Substantia nigra (tissue), 51 donors: ENCODE measurements at places on chromosomes 11 and 22.

DNA sequence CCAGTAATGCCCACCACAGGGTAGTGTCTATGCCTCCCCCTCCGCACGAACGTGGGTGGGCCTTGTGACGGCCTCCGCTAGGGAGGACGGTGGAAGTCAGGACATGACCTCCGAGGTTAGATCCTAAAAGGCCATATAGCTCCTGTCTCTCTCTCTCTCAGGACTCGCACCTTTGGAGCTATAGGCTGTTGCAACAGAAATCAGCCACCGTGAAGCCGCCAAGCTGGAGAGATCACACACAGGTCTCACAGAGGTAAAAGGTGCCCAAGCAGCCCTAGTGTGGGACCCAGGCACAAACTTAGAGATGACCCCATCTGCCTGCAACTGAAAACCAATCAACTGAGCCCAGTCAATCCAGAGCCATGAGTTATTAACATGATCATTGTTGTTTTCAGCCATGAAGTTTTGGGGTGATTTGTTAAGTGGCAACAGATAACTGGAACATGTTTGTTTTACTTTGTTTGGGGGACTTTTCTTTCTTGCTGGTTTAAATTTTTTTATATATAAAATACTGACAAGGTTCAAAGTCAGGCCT is 7.4 kb upstream of the NAP1L4 start:
- no peak for DNase-seq

DNA sequence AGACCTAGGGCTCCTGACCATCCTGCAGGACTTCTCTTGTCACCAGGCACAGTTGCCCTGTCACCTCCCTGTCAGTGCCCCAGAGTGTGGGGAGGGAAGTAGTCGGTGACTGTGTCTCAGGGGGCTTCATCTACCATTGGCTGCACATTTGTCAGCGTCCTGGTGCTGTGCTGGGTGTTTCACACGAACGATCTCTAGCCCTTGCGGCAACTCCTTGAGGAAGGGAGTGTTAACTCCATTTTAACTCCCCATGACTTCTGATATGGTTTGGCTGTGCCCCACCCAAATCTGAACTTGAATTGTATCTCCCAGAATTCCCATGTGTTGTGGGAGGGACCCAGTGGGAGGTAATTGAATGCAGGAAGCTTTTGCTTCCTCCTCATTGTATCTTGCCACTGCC is 7.1 kb downstream of the TSKU start:
- DNase-seq, result no peak

DNA sequence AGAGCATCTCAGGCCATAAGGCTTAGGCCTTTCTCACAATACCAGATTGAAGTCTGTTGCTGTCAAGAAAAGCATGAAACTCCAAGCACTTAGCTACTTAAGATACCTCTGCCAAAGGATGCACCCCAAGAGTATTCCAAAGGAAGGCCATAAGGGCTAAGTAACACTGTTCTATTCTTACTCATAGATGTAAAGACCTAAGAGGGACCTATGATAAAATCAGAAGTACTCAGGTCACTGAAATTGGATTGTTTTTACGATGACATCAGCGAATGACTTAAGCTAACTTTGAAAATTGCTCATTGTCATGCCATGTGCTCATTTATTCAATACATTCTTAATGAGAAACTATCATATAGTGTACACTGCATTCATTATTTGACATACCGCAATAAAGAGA is 172.8 kb downstream of the KCNA4 start:
- DNase-seq, result no peak

GRCh38 chr11:84882056-84882455 is 745.1 kb downstream of the DLG2 start:
- DNase-seq, result no peak

DNA sequence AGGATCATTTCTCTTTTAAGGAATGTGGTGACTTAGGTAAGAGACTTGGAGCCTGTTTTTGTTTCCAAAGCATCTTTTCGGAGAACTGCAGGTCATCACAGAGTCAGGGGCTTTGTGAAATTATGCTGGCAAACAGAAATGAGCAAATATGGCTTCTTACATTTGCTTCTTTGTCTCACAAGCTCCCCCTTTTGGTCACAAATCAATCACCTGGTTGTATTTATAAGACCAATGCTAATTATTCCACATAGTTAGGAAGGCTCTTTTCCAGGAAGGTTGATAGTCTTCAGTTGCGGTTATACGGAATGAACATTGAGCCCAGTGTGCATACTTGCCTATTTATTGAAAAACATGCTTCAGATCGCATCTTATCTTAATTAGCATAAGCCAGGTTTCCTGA is 34.6 kb upstream of the CEP126 start:
- DNase-seq, result no peak

- no peak for DNase-seq
Observed at GRCh38 chr22:24005201-24005600, at the start of gene GSTT4. TSS of gene GSTT4 (minus strand) at chr22:24005453. CDS start at chr22:24005356, 97 bp downstream.

- no peak for DNase-seq
Observed at GRCh38 chr22:35726933-35727332, 9.3 kb downstream of the APOL5 start.

DNA sequence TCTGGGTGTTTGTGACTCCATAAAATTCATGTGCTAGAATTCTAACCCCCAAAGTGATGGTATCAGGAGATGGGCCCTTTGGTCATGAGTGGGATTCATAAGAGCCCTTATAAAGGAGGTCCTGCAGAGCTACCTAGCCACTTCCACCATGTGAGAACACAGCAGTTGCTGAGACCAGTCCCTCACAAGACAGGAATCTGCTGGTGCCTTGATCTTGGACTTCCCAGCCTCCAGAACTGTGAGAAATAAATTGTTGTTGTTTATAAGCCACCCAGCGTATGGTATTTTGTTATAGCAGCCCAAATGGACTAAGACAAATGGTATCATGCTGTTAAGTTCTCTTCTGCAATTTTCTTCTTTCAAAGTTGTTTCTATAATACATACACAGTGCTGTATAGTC is 1.5 kb upstream of the PLAAT5 start:
- DNase-seq, result no peak

DNA sequence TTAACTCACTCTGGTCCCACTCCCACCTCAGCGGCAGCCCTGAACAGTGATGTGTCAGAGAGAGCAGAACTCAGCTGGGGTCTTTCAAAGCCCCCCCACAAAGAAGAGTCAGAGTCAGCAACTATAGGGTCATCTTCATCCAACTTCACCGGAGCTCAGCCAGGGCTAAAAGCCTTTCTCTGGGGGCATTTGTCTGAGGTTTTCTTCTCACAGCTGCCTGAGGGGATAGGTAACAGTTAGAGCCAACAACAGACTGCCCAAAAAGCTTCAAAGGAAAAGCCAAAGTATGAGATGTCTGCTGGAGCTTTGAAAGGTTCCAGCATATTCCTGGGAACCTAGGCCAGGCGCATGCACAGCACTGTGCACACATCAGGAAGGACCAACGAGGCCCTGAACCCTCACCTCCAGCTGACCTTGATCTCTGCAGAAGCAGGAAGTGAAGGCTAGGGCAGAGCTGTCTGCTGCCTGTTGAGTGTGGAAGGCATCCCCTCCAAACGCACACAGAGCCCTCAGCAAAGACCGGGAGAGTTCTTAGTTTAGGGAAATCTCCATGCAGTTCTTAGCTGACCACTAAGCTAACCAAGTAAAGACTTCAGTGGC is 28.1 kb upstream of the COMT start:
- DNase-seq, result no peak

DNA sequence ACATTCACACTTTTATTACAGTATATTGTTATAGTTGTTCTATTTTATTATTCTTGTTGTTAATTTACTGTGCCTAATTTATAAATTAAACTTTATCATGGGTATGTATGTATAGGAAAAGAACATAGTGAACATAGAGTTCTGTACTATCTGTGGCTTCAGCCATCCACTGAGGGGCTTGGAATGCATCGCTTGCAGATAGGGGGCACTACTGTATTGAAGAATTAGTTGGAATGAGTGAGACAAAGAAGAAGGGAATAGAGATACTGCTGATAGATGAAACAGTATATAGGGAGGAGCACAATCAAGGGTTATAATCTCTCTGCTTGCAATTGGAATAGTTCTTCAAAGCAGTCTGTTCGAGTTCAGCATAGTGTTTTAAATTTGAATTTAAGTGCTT is 432.2 kb downstream of the RAB38 start:
- no peak for DNase-seq

DNA sequence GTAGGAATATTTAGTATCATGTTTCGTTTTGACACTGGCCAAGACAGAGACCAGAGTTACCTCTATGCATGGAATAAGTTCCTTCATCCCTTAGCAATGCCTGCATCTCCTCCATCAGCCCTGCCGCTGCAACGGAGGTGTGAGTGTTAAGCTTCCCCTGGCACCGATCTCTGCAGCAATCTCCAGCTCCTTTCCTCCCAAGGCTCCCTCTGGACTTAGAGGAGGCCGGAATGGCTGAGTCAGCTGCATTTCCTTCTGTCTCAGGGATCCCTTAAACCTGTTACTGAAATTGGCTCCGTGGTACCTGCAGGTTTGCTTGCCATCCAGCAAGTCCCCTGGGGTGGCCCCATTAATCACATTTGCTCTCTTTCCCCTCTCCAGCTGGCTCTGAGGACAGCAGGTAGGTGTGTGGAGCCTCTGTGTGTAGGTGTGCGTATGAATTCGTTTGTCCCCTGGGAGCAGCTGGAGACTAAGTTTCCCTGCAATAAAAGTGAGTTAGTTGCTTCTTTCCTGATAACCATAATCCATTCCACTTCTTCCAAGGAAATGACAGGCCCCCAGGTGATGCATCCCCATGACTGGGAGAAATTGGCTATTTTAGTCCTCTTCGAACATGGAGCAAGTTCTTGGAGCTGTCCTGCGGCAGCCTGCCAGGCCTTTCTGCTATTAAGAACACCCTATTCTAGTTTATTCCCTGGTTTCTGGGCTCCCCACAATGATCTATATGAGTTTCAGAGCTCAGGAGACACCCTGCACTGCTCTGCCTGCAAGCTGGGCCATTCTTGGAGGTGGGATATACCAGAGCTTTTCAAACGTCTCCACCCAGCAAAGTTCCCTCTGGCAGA is 457.2 kb upstream of the CADM1 start:
- DNase-seq, result no peak

GRCh38 chr11:125320347-125321076 is 156.0 kb downstream of the PKNOX2 start:
- no peak for DNase-seq

DNA sequence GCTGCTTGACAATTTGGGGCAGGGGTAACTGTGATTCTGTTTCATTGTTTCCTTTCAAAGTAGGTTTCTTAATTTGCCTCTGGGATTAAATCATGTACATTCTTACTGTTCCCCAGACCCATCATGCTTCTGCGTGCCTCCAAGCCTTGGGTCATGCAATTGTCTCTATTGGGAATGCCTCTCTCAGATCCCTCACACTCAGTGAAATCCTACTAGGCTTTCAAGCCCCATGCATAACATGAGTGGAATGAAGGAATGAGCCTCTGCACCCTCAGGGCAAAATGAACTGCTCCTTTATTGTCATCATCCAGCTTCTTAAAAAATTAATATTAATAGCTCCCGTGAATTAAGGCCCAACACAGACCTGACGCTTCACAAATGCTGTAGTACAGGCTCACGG is 381.7 kb downstream of the TENM4 start:
- no peak for DNase-seq

GRCh38 chr22:23752750-23753149 is 1.5 kb downstream of the VPREB3 start:
- no peak for DNase-seq

DNA sequence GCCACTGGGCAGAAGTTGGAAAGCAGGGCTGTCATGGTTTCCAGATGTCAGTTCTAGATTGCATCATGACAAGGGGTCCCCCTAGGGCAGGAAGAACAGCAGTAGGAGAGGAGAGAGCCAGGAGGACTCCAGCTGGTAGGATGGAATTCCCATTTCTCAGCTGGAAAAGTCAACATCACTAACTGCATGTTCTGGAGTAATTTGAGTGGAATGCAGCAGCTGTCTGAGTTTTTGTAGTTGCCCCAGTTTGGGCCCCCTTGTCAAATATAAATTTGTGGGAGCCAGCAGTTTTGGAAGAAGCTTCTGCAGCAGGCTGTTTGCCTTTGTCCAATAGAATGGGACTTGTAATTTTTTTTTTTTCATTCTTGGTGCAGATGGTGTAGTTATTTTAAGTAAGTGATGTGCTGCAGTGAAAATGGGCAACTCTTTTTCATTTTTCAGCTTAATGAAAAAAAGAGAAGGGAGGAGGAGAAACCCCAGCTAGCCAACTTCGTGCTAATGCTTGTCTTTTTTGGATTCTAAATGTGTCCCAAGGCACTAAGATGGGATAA is 86.9 kb downstream of the LDLRAD3 start:
- no peak for DNase-seq

- no peak for DNase-seq
Observed at GRCh38 chr22:19654338-19654987, 59.8 kb upstream of the SEPTIN5 start.

DNA sequence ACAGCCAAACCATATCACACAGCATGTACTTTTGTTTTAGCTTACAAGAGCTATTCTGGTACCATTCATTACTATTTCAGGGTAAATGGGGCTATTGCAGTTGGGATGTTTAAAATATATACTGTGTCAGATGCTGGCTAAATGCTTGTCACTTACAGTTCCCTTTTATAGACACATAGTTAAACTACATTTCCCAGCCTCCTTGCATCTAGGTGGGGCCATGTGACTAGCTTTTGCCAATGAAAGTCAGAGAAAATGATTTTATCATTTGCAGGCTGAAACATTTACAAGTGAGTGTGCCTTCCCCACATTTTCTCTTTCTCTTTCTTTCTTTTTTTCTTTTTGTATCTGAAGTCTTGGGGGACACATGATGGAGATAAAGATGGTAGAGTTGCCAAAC is 7.8 kb upstream of the IFTAP start:
- DNase-seq, result no peak

DNA sequence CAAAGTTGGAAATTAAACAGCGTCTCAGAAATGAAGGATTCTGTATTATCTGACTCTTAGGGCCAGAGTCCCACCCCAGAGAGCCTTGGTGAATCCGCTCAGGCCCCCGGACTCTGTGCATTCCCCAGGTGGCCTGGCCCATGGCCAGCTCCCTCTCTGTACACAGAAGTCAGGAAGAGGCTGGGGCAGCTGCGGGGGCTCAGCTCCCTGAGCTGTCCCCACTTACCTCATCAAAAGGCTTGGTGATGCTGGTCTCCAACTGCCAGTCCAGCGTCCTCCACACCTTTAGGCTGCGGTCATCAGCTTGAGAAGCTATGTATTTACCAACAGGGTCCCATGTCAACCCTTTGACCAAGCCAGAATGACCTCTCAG is 35.0 kb downstream of the HIRA start:
- no peak for DNase-seq

- DNase-seq, result no peak
Observed at GRCh38 chr22:37199760-37200108, 11.7 kb upstream of the C1QTNF6 start.

DNA sequence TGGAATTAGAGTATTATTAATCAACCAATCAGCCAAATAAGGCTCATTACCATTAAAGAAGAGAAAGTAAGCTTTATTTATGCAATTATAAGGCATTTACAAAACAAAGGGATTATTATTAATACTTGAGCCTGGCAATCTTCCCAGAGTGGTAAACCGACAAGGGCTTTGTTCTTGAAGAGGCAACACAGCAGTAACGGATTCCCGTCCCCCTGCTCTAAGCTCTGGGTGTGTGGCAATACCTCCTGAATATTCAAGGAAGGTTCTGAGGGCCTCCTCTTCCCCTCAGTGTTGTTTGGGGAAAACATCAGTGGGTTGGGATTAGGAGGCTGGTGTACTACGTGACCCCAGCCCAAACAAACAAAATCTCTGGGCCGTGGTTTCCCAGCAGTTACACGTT is 176.5 kb downstream of the TENM4 start:
- no peak for DNase-seq

- no peak for DNase-seq
Observed at GRCh38 chr11:69774354-69775162, 583 bp downstream of the FGF4 start.

- no peak for DNase-seq
Observed at GRCh38 chr11:63503492-63503891, 2.4 kb upstream of the LGALS12 start.
